NCI-H1436 (cell line): ENCODE measurements at places on chromosomes 6 and 20.

GRCh38 chr20:34437330-34437986 lies 74.4 kb downstream of the ITCH start:
- no peak for DNase-seq

DNA sequence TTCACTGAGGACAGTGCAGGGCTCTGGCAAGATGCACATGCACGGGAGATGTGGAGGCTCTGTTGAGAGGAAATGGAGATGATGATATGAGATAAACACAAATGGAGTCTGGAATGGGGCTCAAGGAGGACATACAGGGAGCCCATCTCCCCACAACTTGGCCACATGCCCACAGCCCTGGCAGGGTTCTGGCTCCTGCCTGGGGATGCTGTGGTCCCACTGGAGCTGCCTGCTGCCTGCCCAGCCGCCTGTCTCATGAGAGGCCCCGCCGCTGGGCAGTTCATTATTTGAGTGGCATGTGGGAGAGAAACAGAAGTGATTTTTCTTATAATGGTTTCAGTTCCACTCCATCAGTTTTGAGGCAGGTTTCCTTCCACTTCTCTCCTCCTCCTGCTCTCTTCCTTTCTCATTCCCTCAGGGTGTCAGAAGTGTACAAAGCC lies 133.6 kb upstream of the TRAF3IP2 start:
- DNase-seq: no peak

GRCh38 chr20:49585585-49586245 lies 17.8 kb upstream of the PTGIS start:
- no peak for DNase-seq

DNA sequence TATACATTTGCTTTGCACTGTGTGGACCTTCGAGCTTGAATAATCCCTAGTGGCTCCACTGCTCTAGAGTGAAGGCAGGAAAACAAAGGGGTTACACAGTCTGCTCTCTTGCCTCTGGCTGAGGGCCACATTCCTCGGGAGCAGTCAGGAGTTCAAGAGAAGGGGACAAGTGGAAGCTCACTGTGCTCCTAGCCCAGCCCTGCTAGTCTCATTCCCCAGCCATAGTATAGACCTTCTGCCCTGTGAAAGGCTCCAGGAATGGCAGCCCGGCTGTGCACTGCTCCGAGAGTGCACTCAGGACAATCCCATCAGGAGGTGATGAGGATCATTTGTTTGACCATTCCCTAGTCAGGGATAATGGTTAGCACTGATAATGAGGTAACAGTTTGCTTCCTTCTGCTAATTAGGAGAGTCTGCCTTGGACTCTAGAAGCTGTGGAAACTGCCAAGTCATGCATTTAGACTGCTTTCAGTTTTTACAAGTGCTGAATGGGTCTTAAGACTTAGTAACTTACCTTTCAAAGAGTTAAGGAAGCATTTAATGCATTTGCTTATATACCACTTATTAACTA lies 8.5 kb downstream of the IYD start:
- DNase-seq: no peak

DNA sequence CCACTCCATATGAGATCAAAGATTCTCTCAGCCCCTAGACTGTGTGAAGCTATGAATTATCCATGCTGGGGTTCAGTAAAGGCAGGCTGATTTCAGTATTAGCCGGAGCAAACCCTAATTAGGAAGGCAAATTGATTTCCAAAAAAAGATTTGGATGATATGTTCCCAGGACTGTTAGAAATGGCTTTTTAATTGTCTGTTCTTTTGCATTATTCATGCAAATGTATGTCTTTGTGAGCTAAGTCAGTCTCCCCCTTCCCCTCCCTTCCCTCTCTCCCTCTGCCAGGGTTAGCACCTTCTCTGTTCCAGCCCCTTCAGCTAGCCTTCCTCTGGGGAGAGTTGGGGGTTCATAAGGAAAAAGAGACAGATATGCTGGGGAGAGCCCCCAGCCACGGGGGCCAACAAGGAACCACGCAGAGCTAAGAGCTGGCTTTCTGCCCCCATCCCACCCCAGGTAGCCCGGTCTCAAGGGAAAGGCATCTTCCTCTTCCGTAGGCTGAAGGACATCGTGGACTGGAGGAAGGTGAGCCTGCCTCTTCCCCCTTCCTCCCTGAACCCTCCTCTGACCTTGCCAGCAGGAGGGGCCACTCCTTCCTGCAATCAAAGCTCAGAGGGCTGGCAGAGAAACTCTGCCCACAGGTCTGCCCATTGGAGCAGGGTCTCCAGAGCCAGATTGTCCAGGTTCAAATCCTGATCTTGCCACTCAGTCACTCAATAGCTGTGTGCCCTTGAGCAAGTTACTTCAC lies 32.3 kb downstream of the PDRG1 start:
- no peak for DNase-seq

GRCh38 chr6:151803743-151804142 lies 3.7 kb upstream of the ESR1 start:
- no peak for DNase-seq

- no peak for DNase-seq
These were observed 128.5 kb downstream of the HFE start for GRCh38 chr6:26215585-26216358.

DNA sequence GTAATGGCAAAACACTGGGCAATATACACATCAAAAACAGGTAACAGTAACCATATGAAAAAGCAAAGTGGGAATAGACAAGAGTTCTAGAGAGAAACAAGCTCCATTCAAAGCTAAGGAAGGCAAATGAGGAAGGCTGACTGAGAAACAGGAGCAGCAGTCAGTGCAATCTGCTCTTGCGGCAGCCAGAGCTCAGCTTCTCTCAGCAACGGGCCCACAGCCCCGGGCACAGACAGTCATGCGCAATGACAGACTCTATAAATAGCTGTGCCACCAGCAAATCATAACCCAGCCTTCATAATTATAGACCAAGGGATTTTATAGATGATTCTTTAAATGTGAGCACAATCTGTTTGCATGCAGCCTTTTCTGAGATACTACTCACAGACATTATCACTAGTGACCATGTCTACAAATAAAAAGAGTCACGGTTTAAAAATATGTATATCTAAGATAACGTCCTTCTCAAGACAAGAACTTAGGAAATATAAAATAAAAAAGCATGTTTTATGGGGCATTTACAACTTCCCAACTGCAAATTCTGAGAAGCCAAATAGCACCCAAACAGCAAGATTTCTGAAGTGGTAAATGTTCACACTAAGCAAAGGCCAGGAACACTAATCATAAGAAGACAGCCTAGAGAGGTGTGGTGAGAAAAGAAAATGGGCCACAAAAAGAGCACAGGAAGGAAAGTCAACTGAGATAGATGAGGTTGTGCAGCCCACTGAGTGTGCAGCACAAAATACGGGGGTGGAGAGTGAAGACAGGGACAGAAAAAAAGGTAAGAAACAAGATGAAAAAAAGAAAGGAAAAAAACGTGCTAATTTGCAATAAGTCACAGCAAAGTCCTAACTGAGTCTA lies 39.9 kb upstream of the BEND6 start:
- DNase-seq: no peak

GRCh38 chr6:117915846-117916245 lies 8.8 kb downstream of the SLC35F1 start:
- DNase-seq: no peak

DNA sequence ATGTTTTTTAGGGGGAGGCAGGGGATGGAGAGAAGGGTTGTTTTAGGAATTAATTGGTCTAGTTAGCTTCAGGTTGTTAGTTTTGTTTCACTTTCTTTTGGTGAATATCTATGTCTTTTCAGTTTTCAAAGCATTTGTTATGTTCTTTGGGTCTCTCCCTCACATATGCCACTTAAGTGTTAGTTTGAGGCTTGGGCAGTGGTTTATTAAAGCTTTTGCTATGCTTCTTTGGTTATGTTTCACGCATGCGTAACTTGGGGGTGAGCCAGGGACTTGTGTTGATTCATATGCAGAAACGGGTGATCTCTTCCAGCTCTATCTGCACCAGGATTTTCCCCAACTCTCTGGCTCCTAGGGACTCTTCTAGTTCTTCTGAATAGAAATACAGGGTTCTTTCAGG lies 11.4 kb upstream of the MMS22L start:
- DNase-seq: no peak

DNA sequence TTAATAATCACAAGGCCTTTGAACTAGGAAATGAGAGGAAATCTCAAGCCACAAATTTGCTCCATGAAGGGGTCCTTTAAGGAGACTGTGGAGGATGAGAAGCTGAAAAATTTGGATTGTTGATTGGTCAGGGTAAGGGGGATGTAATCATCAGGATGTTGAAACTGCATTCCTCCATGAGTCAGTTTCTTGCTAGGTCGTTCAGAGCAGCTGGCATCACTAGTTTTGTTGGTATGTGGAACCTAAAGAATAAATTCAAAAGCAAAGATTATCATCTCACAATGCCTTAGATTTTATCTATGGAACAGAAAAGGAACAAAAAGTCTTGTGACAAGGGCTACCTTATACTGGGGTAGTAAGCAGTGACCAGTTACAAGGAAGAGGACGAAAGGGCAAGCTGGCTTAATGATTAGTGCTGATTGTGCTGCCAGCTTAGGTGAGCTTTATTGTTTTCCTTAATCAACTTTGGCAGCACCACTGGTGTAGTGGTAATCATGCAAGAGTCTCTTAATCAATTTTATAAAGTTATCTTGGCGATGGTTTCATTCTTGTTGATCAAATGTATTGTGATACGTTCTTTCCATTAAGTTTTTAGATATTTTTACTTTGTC lies 36.6 kb downstream of the CRISP2 start:
- DNase-seq: no peak

GRCh38 chr20:59920944-59921343 lies 12.5 kb downstream of the SYCP2 start:
- DNase-seq: no peak

GRCh38 chr6:134678436-134678889 lies 271.4 kb downstream of the ALDH8A1 start:
- no peak for DNase-seq

DNA sequence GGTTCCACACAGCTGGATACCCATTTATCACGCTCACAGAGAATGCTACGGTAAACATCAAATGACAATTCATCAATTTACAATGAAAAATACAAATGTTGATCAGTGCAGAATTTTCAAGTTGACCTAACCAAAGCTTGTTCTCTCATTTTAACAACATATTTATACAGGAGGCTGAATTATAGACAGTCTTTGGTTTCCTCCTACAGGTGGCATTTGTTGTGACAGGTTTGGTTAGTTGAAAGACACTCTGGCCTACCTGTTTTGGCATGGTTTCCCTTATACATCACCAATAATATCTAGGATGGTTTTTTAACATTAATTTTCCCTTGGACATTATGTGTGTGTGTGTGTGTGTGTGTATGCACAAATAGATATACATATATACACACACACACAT lies 642.5 kb upstream of the MMS22L start:
- DNase-seq: no peak
